ENCODE measurements at places on chromosomes 2 and 18.

DNA sequence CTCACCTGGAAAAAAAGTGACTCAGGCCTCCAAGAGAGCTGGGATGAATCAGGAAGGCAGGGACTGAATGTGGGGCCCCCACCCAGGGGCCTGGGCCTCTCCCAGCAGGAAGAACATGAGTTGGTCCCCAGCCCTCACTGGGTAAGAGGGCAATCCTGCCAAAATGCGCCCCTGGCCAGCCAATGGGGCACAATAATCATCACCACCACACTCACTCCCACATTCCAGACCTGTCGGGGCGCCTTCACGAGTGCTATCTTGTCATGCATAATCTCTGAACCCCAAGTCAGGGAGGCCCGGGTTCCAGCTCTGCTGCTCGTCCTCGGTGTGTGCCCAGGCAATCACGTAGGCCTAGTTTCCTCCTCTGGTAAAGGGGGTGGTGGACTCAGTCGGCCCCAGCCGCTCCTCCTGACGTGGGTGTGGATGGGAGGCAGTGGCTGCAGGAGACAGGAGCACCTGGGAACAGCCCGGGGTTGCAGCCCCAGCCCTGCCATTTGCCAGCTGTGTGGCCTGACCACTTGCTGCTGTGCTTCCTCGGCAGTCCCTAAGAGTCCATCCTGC lies 115.1 kb downstream of the CYP26B1 start:
- DNase-seq, result no peak

DNA sequence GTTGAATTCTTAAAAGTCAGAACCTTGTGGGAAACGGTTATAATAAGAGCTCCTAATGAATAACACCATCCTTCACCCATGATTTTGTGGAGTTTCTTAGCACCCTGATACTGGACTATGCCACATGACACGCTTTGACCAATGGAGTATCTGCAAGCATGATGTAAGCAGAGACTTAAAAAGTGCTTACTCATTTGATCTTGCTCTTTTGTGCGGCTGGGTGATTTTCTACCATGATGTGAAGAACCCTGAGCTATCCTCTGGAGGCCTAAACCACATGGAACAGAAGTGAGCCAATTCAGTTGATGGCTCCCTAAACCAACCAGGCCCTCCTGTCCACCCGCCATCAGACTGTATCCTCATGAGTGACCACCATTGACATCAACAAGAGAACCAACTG lies 70.9 kb downstream of the TCF4 start:
- DNase-seq, result no peak

GRCh38 chr2:135473567-135473966 lies 57.5 kb downstream of the ZRANB3 start:
- no peak for DNase-seq

DNA sequence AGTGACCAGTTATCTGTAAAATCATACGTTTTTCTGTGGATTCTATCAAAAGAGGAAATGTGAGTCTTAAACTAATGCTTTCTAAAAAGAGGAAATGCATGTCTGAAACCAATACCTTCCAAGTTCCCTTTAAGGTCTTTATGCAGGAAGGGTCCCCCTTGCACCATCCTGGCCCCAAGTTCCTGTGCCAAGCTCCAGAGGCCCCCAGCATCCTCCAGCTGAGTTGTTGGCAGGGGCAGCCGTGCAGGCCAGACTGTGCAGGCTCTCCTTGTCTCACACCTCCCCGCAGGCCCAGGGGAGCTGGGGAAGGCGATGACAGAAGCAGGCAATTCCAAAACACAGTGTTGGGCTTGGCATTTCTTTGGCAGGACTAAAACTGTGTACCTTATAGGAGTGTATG lies 39.2 kb downstream of the DPYSL5 start:
- no peak for DNase-seq

GRCh38 chr2:191866675-191867506 lies 20.0 kb upstream of the CAVIN2 start:
- DNase-seq, result no peak

DNA sequence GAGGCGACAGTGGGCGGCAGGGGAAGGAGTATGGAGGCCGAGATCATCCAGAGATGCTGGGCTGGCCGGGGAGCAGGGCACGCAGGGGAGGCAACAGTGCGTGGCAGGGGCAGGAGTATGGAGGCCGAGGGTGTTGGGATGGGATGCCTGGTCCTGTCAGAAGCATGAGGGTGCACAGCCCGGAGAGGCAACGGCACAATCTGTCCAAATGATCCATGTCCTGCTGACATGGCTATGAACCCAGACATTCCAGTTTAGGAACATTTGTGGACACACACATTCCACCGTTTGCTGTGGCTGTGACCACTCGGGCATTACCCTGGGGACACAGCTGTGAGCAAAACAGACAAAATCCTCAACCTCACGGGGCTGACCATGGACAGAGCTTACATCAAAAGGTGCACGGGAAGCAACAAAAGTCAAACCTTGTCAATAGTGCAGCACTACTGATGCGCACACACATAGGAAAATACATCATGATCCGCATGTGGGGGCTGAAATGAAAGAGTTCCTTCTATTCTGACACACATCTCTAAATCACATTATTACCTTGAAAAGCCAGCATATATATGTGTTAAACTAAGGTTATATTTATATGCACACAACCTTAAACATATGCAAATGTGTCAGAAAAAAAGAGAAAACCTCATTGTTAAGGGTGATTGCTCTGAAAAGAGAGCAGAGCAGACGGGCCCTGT lies 144.0 kb upstream of the GPC1 start:
- DNase-seq, result no peak

Measured in stimulated activated CD4-positive, alpha-beta T cell treated with anti-CD3 and anti-CD28 coated beads, Interleukin-2, amount 100 ng/mL, for 4 hours (primary cell).